Left renal cortex interstitium (tissue), 4 donors: ENCODE measurements at places on chromosomes 12 and 14. TPM values are rescaled to one million over a fixed set of nuclear protein-coding genes. Genes with fewer than 3 reads are reported as not detected.

The SOAT2 gene
- 1.2 TPM for polyA plus RNA-seq

- DNase-seq = no peak
Observed at GRCh38 chr14:24339284-24340151, at the start of gene RIPK3. TSS of gene RIPK3 (minus strand) at chr14:24339991. CDS start at chr14:24339826, 165 bp downstream.

The SLC38A4 gene
- 21.7 TPM for polyA plus RNA-seq

DNA sequence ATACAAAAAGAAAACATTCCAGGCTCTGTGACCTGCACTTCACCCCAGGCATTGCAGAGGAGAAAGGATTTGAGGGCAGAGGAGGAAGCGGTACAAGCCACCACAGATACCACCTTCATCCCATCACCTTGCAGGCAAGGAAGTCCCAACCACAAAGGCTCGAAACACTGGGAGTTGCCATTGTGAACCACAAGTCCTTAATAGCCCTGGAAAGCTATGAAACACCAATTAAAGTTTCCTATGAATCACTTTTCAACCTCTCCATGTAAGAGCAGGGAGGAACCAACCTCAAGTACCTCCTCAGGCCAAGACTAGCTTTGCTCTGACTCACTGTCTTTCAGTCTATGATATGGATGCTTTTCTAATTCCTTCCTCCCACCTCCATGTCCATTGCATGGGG lies 27.0 kb downstream of the MAP3K9 start:
- DNase-seq = no peak

The INSM2 gene
- not detected for polyA plus RNA-seq

GRCh38 chr14:72049462-72049861 lies 117.2 kb downstream of the RGS6 start:
- no peak for DNase-seq

DNA sequence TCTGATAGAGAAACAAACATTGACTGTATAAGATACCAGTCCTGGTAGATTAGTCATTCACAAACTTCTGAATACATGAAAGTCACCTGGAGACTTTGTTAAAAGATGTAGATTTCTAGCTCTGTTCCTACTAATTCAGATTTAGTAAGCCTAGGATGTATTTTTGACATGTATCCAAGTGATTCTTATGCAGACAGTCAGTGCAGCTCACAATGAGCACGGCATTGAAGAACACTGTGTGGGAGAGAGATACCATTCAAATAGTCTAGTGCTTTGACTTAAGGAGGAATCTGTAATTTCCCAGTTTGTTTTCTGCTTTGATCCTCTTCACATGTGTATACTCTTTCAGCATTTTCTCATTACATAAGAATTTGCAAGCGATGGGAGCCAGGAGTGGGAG lies 68.7 kb upstream of the STXBP6 start:
- no peak for DNase-seq

- no peak for DNase-seq
Observed at GRCh38 chr12:92064422-92064821, 81.2 kb downstream of the BTG1 start.

- DNase-seq = no peak
Observed at GRCh38 chr14:57575482-57575881, 81.8 kb upstream of the CCDC198 start.

The CPNE6 gene
- not detected for polyA plus RNA-seq

DNA sequence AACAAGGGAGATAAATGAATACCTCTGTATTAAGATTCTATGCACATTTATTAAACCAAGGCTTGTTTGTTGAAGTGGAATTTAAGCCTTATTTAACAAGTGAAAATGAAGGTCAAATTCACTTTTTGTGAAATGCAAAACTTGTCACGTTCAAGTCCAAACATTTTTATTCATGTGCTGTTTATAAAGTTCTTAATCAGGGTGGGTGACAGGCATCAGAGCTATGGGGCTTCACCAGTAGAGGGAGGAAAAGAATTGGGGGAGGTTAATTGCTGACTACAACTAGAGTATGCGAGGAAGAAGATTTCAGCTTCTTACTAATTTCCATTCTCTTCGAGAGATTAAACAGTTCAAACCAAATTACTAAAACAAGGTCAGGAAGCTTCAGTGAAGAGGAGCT lies 9.7 kb downstream of the MOK start:
- no peak for DNase-seq

DNA sequence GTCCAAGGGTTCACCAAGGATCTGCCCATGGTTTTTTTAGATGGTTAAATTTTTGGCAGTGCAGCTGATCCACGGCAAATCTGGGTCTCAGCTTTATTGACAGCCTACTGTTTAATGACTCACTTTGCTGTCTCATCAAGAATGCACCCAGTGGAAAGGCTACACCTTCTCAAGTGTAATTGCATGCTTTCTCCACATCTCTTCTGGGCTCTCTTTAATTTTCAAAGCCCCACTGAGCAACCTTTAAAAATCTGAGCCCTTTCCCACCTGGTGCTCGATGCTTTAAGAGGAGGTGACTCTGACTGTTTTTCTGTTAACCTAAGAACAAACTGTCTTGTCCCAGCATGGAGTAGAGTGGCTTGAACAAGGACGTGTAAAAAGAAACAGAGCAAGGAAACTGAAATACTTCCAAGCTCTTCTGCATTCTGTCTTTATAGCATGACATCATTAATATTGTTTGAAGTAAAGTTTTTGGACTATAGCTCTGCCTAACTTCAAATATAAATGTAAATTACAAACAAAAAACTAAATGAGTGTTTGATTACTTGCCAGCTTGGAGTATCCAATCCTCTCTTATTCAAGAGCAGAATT lies 214.2 kb upstream of the KRR1 start:
- no peak for DNase-seq
